ENCODE measurements at places on chromosomes 12 and 14. TPM values are rescaled to one million over a fixed set of nuclear protein-coding genes. Genes with fewer than 3 reads are reported as not detected.

BCL2L14 gene
- total RNA-seq: not detected

FLRT2 gene
- total RNA-seq: 8.7 TPM

TGM1 gene
- 2.6 TPM for total RNA-seq

DPPA3 gene
- 0.25 TPM for total RNA-seq

FSCB gene
- not detected for total RNA-seq

GRCh38 chr12:62214846-62215245 is 45.4 kb upstream of the USP15 start:
- no peak for DNase-seq
- H3K27ac ChIP-seq: no peak overlapping the region
- H3K4me1 ChIP-seq: no peaks in the 10 kb centered on the region
- no peaks in the 10 kb centered on the region for H3K27me3 ChIP-seq
- no peaks in the 10 kb centered on the region for H3K36me3 ChIP-seq
- H3K4me3 ChIP-seq: no peak overlapping the region

- no peak overlapping the region for H3K27ac ChIP-seq
- no peaks in the 10 kb centered on the region for H3K4me1 ChIP-seq
- no peak overlapping the region for H3K4me3 ChIP-seq
- no peaks in the 10 kb centered on the region for H3K36me3 ChIP-seq
- peak; percentile 37 for DNase-seq
Measured at GRCh38 chr12:49357103-49357678, 10.1 kb upstream of the SPATS2 start.

GRCh38 chr14:103151270-103151945 is 28.1 kb downstream of the TNFAIP2 start:
- H3K36me3 ChIP-seq: no peaks in the 10 kb centered on the region
- no peaks in the 10 kb centered on the region for H3K4me1 ChIP-seq
- no peaks in the 10 kb centered on the region for H3K27me3 ChIP-seq
- DNase-seq: no peak
- H3K27ac ChIP-seq: no peak overlapping the region

GRCh38 chr12:49020441-49020840 is 1.9 kb upstream of the PRKAG1 start:
- no peaks in the 10 kb centered on the region for H3K36me3 ChIP-seq
- H3K27me3 ChIP-seq: no peaks in the 10 kb centered on the region
- H3K4me3 ChIP-seq: no peak overlapping the region

GRCh38 chr12:107602446-107602845 is 83.2 kb upstream of the PWP1 start:
- H3K36me3 ChIP-seq: no peaks in the 10 kb centered on the region
- no peak overlapping the region for H3K4me3 ChIP-seq
- no peak overlapping the region for H3K27ac ChIP-seq
- H3K4me1 ChIP-seq: no peaks in the 10 kb centered on the region
- H3K27me3 ChIP-seq: no peaks in the 10 kb centered on the region

DNA sequence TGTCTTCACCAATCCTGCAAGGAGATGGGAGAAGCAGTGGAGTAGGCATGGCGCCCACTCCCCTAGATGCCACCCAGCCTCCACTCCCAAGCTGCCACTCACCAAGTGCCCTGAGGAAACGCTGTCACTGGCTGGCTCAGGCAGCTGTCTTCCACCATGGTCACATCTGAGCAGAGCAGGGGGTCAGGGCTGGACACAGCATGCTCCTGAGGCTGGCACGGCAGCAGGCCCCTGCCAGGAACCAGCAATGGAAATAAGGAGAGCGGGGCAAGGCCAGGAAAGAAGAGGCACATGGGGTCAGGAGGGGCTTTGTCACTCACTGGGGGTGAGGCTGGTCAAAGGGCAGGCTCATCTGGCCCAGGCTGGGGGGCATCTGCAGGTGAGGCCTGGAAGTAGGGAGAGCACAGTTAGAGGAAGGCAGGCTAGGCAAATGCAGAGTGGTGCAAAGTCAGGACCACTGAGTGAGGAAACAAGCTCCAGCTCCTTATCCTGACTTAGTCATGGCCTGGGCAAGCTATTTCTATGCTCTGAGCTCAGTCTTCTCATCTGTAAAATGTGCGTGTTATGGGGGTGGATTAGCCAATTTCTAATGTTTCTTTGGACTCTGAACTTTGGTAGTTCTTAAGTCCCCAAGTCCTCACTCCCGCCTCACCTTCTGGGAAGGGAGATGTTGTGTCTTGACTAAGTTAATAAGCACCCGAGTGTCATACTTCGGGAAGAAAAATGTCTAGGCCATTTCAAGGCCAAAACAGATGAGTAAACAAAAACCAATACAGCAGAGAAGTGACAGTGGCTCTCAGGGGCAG is 8.0 kb downstream of the NAB2 start:
- no peak overlapping the region for H3K4me3 ChIP-seq
- H3K36me3 ChIP-seq: no peaks in the 10 kb centered on the region
- DNase-seq: no peak
- no peaks in the 10 kb centered on the region for H3K27me3 ChIP-seq
- H3K4me1 ChIP-seq: peaks cover 10% of the 10 kb centered on the region
- H3K27ac ChIP-seq: no peak overlapping the region

DNA sequence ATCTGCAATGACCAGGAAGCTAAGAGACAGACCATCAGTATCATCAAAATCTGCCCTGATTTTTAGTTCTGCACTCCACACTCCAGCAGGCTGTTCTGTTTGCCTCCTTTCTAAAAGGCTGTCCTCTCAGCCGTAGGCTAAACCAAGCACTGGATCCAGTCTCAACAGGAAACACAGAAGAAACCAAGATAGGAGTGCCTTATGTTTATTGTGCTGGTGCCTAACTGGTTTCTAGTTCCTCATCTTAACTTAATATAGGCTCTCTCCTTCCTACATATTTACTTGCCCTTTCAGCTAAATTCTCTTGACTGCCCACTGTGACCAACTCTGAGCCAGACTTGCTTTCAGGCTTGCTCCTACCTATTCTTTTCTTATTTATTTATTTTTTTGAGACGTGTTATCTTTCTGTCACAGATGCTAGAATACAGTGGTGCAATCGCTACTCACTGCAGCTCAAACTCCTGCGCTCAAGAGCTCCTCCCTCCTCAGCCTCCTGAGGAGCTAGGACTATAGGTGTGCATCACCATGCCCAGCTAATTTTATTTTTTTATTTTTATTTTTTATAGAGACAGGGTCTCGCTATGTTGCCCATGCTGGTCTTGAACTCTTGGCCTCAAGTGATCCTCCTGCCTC is 30.8 kb downstream of the GALNT4 start:
- no peaks in the 10 kb centered on the region for H3K4me1 ChIP-seq
- H3K36me3 ChIP-seq: no peaks in the 10 kb centered on the region
- no peaks in the 10 kb centered on the region for H3K27me3 ChIP-seq
- no peak overlapping the region for H3K4me3 ChIP-seq

DNA sequence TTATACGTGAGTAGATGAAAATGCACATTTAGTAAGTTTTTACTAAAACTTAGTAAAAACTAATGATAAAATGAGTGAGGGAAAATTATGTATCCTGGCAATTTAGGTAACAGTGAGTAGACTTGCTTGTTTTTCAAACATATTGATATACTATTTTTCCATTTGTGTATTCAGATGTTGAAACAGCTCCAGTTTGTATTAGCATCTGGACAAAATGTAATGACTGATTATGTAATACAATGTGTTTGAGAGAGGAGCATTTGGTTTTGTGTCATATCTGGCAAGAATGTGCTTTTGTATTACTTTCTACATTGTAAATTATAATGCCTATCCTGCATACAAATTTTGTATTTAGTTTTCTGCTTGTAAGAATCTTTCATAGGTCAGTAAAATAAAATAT is 5.6 kb downstream of the CNOT2 start:
- no peaks in the 10 kb centered on the region for H3K27me3 ChIP-seq
- H3K4me3 ChIP-seq: no peak overlapping the region
- no peak overlapping the region for H3K27ac ChIP-seq
- H3K4me1 ChIP-seq: peaks cover 42% of the 10 kb centered on the region
- H3K36me3 ChIP-seq: no peaks in the 10 kb centered on the region
- no peak for DNase-seq

DNA sequence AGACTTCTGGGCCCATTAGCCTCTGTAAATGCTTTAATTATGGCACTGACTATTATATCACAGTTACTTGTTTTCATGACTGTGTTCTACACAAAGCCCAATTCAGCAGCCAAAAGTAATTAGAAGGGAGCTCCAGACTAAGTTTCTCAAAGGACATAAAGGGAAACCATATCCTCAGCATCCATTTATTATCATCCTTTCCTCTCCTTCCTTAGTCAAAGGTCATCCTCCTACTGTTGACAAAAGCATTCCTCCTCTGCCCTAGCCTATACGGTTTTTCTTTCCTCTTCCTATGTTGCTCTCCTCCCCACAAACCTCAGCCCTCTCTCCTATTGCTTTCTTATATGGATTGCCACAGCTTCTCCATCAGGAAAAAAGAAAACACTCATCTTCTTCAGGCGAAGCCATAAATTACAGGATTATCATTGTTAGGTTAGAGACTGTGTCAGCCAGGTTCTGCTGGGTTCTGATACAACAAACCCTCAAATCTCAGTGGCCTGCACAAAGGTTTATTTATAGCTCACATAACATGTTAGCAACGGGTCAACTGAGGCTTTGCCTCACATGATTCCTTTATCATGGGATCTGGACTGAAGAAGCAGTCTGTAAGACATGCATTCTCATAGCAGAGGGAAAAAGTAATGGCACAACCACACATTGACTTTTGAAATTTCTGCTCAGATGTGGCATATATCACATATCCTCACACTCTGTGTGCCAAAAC is 207.2 kb downstream of the SLC5A8 start:
- H3K27me3 ChIP-seq: no peaks in the 10 kb centered on the region
- DNase-seq: no peak
- H3K4me1 ChIP-seq: no peaks in the 10 kb centered on the region

GRCh38 chr14:105483300-105484068 is 3.2 kb upstream of the CRIP1 start:
- H3K27me3 ChIP-seq: peaks cover 93% of the 10 kb centered on the region
- no peak overlapping the region for H3K4me3 ChIP-seq
- no peak for DNase-seq
- H3K4me1 ChIP-seq: peaks cover 36% of the 10 kb centered on the region

DNA sequence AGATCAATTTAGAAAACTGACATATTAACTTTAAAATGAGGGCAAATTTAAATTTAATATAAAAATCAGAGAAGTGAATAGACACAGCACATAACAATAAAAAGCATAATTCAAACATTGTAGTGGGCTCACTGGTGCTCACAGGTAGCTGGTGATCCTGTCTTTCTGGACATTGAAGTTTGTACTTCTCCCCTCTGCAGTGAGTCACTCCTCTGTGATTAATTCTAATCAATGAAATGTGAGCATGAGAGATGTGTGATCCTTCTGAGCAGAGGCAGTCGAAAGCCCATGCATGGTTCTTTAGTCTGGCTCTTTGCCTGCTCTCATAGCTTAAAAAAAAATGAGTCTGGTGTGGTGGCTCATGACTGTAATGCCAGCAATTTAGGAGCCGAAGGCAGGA is 59.0 kb upstream of the RERGL start:
- peaks cover 9% of the 10 kb centered on the region for H3K4me1 ChIP-seq
- no peak overlapping the region for H3K4me3 ChIP-seq
- no peak overlapping the region for H3K27ac ChIP-seq
- no peaks in the 10 kb centered on the region for H3K27me3 ChIP-seq
- H3K36me3 ChIP-seq: no peaks in the 10 kb centered on the region
- DNase-seq: no peak

DNA sequence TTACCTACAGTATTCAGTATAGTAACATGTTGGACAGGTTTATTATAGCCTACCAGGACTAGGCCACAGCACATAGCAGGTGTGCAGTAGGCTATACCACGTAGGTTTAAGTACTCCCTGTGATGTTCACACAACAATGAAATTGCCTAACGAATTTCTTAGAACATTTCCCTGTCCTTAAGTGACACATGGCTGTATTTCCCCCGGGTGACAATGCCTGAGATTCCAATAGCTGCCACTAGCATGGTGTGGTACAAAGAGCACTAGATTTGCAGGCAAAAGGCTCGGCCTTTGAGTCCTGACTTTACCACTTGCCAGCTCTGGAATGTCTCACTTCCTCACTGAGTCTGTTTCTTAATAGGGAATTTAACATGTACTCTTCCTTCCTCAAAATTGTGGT is 19.7 kb downstream of the PTPN21 start:
- no peak overlapping the region for H3K4me3 ChIP-seq
- no peaks in the 10 kb centered on the region for H3K27me3 ChIP-seq
- peak; percentile 46 for DNase-seq
- H3K4me1 ChIP-seq: no peaks in the 10 kb centered on the region

DNA sequence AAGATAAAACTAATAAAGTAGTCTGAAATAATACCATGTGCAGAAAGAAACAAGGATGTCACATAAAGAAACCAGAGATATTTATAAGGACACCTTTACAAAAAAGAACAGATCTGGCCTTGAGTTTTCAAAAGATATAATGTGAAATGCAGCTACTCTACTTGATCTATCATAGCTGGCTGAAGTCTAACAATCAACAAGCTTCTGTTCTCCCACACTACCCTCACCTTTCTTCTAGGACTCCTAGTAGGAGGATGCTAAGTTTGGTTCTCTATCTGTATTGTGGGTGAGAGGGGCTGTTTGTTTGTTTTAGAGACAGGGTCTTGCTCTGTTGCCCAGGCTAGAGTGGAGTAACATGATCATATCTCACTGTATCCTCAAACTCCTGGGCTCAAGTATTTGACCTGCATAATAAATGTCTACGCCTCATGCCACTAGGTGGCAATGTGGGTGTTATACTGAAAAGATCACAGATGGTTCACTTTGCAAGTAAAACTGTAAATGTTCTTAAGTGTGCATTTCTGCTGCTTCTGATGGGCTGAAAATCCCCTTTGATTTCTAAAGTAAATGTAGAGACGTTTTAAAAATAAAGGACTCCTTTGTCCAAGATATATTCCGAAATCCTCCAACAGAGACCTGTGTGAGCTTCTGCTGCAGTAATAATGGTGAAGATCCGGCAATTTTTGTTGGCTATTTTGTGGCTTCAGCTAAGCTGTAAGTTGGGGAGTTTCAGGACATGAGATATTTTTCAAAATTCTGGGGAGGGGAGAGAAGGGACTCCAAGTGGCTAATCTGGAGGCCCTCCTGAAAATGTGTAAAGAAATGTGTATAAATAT is 269.3 kb downstream of the DAD1 start:
- H3K4me3 ChIP-seq: no peak overlapping the region
- H3K36me3 ChIP-seq: no peaks in the 10 kb centered on the region
- H3K27ac ChIP-seq: no peak overlapping the region
- H3K4me1 ChIP-seq: no peaks in the 10 kb centered on the region

GRCh38 chr14:65412856-65413738 is 567 bp downstream of the FUT8 start:
- H3K27ac ChIP-seq: peak overlapping the region; percentile 93
- peak; percentile 75 for DNase-seq
- H3K27me3 ChIP-seq: no peaks in the 10 kb centered on the region
- H3K36me3 ChIP-seq: no peaks in the 10 kb centered on the region

- no peak overlapping the region for H3K4me3 ChIP-seq
- DNase-seq: no peak
- no peaks in the 10 kb centered on the region for H3K27me3 ChIP-seq
- H3K4me1 ChIP-seq: peaks cover 14% of the 10 kb centered on the region
Measured at GRCh38 chr12:28460420-28461130, 270.3 kb downstream of the CCDC91 start.

All from neural progenitor cell (in vitro differentiated cells).